ENCODE measurements at places on chromosomes 13 and 19.

GRCh38 chr13:66703597-66703996 is 526.5 kb downstream of the PCDH9 start:
- no peak for DNase-seq

DNA sequence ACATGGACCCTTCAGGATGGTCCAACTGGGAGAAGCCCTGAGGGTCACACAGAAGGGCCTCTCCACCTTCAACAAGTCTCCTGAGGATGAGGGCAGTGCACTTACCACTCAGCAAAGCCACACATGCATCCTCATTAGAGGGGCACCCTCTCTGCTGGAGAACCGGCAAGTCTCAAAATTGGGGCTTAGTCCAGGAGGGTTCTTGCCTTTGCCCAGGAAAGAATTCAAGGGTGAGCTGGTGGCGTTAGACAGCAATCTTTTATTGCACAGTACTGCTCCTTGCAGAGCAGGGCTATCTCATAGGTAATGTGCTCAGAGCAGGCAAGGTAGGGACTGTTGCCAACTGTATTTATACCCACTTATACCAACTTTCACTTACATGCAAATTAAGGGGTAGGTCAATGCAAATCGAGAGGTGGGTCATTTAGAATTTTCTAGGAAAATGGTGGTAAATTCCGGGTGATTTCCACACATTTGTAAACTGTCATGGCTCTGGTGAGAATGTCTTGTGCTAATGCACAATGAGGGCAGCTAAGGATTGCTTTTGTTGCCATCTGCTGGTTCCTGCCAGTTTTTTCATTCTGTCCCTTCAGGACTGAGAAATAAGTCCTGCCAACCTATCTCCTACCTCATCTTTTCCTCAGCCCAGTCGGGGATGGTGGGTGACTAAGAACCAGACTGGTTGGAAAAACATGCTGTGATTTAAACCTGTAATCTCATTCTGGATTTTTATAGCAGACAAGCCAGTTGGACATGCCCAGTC is 27.8 kb upstream of the IGSF23 start:
- no peak for DNase-seq

DNA sequence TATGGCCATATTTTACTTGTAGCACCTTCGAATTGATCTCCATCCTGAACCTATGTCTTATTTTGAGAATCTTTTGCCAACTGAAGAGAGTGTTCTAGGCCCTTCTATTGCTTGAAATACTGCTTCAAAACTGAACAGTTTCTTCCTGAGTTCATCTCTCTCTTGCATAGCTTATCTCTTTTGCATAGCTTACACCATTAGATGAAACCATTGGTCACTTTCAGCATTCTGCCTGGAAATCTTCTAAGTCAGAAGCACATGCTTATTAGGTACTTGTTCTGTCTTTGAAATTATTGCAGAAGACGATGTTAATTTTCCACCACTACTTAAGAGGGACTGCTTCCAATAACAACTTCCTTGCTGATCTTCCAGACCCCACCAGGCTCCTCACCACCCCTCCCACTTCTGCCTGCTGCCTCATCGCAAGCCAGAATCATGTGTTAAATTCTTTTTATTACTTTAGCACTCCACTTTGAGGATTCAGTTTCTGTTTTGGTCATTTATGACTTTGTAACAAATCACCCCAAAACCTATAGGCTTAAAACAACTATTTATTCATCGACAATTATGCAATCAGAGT is 122.4 kb upstream of the MAB21L1 start:
- no peak for DNase-seq

DNA sequence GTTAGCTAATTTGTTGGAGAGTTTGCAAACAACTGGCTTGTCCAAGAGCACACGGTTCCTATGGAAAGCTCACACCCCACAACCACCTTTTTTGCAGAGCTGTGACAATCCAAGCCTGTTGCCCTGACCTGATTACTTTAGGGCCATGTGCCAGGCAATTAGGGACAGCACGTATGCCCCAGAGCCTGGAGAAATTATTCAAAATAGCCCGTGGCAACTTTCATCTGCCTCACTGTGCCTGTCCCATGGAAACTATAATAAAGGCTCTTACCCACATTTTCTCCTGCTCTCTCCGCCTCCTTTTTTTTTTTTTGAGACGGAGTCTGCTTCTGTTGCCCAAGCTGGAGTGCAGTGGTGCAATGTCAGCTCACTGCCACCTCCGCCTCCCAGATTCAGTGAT is 18.6 kb upstream of the FBN3 start:
- no peak for DNase-seq
